ENCODE measurements at places on chromosomes 3 and 15.

DNA sequence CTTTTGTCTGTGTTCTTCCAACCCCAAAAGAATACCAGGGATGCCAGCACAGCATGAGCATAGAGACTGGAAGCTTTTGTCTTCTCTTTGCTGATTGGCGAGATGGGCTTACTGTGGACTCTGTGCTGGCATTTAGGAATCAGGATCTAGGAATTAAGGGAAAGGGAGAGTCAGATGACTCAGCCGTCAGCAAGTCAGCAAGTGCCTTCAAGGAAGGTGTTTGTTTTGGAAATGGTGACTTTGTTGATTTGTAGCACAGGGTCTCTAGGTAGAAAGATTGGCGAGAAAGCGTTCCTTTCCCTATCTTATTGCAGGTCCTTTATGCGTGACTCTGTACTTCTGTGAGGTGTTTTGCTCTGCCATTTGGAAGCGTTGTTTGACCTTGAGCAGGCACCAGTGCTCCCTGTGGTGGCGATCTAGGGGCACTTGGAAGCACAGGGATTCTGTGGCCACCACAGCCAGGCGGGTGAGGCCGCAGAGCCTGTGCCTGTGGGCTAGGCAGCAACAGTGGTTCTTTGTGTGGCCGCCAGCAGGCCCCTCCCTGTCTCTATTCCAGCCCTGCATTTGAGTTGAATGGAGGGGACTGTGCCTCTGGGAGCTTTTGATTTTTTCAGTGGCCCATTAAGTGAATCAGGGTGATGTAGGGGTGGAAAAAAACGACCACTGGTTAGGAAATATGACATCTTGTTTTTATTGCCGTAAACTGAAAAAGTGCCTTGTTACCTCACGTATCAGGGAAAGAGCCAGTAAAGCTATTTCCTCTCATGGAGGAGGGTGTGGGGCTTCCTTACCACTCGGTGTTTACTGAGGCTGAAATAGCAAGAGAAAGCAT lies 19.0 kb downstream of the FAN1 start:
- no peak for DNase-seq

DNA sequence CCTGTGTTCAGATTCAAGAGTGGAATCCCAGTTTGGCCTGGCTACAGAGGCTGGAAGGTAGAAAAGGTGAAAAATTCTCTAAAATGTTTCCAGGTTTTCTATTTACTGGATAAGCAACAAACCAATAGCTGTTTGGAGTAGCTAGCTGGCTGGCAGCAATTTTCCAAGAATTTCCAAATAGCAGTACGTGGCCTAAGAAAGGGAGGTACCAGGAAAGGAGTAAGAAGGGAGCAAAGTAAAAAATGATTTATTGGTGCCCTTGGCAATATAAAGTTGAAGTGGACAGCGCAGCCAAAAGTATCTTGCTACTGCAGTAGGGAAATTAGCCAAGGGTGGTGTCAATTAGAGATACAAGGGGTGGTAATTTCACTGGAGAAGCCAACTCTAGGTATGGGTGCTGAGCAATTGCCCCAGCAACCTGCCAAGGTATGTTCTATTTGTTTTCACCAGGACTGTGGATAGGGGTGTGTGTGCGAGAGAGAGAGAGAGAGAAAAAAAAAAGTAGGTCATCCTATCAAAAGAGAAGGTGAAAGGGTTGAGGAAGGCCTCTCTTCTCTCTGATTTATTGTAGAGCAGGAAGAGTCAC lies 40.8 kb upstream of the THBS1 start:
- no peak for DNase-seq

GRCh38 chr3:78706906-78707523 lies 1060.8 kb downstream of the ROBO1 start:
- DNase-seq = no peak

DNA sequence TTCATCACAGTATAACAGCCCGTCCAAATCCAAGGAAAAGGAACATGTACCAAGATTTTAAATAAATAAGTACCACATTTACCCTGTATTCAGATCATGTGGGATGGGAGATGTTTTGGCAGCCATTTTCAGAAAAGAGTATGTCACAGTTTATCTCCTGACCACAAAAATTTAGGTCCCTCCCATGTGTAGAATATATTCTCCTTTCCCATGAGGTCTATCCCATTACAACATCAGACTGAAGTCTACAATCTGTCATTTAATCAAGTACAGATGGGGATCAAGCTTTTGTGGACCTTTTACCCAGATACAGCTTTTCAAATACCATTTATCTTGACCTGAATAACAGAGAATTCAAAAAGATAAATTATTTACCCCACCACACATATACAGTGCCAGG lies 444.5 kb downstream of the PLOD2 start:
- DNase-seq = no peak

DNA sequence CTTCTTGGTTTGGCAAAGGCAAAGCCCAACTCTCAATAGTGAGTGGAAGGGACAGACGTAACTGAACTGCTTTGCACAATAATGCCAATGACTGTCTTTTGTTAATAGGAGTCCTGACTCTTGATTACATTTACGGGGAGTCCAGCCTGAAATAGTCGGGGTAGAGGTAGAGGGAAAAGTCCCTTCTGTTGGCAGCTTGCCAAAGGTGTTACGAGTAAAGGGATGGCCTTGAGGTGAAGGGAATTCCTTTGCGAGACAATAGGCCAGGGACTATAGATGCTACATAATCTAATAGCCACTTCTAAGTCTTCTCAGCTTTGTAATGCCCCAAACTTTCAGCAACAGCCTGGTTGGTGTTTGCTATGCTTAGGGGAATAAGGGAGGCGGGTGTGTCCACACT lies 2.2 kb upstream of the SENP2 start:
- DNase-seq = no peak

- DNase-seq = no peak
Measured at GRCh38 chr3:170759511-170760173, 110.4 kb downstream of the RPL22L1 start.

GRCh38 chr15:101248274-101248673 lies 3.6 kb downstream of the CHSY1 start:
- no peak for DNase-seq

DNA sequence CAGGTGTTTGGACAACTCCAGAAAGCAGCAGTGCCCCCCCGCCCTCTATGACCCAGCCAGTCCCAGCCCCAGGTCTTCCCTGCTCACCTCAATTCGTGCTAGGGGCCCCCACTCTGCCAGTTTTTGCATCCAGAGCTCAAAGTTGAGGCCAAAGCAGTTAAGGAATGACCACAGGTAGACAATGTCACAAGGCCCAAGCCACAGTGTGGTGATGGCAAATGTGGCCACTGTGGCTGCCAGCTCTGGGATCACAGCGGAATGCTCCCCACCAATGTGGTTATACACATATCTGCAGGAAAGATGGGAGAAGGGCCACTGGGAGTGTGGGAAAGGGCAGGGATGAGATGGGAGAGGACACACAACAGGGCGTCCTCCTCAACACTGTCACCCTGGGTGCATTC lies 8.2 kb downstream of the KLHL40 start:
- no peak for DNase-seq

GRCh38 chr3:64290864-64291263 lies 65.6 kb upstream of the PRICKLE2 start:
- DNase-seq = no peak

GRCh38 chr3:56694867-56695683 lies 12.0 kb upstream of the TASOR start:
- no peak for DNase-seq

- DNase-seq = no peak
Measured at GRCh38 chr3:31532587-31533168, at the start of gene STT3B. Gene STT3B, plus strand, starts transcription at chr3:31532925. Its CDS starts 74 bp downstream, at chr3:31532999.

- no peak for DNase-seq
Measured at GRCh38 chr3:112858410-112859069, 11.9 kb upstream of the CD200R1L start.

DNA sequence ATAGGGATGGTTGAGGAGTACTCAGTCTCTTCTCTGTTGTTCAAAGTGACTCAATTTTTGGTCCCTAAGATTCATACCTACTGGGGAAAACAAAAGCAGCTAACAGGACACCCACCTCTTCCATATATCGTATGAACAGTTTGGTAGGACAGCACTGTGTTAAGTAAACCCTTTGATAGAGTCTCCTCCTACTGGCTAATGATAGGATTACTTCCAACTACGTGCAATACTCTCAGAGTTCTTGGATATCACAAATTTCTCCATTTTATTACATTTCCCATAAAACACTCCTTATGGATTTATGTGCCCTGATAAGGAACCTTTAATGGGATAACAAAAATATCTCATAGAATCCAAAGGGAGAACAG lies 200.2 kb upstream of the GOLGA6L4 start:
- no peak for DNase-seq

DNA sequence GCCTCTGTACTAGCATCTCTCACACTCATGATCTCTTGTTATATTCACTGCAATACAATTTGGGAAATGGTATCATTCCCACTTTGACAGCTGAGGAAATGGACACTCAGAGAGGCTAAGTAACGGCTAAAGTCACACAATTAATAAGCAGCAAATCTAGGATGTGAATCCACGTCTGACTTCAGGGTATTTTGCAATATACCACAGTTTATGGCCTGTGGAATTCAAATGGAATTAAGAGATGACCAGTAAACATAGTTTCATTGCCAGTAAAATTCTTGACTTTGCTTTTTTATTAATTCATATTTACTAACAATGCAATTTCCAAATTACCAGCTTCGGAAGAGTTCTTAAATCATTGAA lies 61.1 kb downstream of the CCNL1 start:
- no peak for DNase-seq

- DNase-seq = no peak
Measured at GRCh38 chr3:190436331-190436730, 13.4 kb downstream of the TMEM207 start.

- no peak for DNase-seq
Measured at GRCh38 chr3:20305647-20306046, 119.6 kb upstream of the SGO1 start.

DNA sequence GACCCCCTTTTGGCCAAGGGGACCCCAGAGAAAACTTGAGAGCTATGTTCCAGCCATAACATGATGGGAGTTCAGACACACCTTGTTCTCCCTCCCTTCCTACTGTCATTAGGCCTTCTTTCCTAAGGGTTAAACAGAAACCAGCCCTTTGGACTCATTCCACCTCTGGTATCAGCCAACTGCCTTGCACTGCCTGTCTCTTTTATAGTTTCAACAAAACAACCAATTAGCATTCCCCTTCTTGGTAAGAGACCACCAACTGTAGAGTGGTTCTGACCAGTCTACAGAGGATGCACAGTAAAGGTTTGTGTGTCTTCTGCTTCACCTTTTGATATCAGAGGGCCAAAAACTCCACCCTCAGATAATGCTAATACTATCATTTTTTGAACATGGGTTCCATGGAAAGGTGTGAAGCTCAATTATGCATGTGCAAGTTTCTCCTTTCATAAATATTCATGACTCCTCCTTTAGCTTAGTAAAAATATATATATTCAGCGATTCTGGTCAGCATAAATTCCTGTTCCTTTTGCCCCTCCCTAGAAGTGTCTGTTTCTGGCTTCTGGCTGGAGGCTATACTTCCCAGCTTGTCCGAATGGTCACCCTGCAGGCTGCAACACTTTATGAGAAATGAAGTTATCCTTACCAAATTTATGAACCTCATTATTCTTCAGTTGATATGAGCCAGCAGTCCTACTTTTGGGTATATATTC lies 55.9 kb downstream of the SERP1 start:
- no peak for DNase-seq

DNA sequence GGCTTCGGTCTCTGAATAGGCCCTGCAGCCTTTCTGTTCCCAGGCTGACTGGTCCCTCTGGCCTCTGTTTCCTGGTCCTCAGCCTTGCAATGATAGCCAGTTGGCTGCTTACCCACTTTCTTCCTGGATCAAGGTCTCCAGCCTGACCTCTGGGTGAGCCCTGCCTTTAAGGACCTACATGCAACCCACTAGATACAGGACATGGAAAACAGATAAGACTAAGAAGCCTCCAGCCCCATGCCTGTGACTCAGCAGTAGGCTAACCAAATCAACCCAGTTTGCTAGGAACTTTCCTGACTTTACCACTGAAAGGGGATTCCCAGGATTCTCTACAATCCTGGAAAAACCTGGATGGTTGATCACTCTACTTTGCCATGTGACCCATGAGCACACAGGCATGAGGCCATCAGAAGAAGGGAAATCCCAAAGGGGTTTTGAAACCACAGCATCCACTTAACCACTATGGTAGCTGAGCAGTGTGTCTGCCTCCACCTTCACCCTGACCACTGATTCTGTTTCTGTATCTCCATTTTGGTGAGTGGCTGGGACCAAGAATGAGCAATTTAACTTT lies 188.1 kb downstream of the CHST2 start:
- DNase-seq = no peak

DNA sequence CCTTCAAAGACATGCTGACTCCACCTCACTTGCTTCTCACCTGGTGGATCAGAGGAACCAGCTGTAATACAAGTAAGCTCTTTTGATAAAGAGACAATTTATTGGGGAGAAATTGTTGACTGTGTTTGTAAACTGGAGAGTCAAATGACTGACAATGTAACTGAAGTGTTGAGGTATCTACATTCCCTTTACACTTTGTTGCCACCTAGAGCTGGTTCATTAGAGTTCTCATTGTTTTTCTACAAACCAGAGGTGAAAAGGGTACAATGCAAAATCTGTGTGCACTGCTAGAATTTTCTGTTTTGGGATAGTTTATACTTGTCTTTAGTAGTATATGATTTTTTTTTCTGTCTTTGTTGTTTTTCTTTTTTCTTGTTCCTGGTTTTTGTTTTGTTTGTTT lies 8.7 kb upstream of the LRRC58 start:
- no peak for DNase-seq

DNA sequence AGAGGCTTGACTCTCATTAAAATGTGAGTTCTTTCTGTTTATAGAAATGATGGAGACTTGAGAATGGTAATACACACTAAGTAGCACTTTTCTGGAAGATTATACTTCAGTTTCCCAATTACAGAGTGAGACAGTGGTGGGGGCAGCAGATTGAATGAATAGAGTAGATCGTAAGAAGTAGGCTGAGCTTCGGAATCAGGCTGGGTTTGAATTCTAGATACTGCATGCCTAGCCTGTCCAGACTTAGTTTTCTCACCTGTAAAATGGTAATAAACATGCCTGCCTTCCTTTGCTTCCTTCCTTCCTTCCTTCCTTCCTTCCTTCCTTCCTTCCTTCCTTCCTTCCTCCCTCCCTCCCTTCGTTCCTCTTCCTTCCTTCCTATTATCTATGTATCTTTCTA lies 8.1 kb downstream of the IL1RAP start:
- no peak for DNase-seq

DNA sequence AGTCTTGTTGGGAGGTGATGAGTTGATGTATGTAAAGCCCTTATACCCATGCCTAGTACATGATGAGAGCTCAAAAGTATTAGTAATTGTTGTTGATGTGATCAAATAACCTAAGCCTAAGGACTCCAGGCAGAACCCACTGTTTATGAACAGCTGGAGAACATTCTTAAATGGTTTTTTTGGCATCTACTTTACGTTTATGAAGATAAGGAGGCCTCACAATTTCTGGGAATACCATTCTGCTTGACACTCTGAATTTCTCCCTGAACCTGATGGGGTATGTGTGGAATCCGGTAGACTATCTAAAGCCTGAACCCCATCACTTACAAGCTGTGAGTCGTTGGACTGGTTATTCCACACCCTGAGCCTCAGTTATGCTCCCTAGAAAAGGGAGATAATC lies 244.6 kb upstream of the WNT5A start:
- no peak for DNase-seq

All from cerebellar nuclear complex (tissue), 1 donor.